ENCODE measurements at places on chromosomes 6 and 20.

GRCh38 chr6:121873595-121873994 lies 438.1 kb downstream of the GJA1 start:
- DNase-seq, result no peak

DNA sequence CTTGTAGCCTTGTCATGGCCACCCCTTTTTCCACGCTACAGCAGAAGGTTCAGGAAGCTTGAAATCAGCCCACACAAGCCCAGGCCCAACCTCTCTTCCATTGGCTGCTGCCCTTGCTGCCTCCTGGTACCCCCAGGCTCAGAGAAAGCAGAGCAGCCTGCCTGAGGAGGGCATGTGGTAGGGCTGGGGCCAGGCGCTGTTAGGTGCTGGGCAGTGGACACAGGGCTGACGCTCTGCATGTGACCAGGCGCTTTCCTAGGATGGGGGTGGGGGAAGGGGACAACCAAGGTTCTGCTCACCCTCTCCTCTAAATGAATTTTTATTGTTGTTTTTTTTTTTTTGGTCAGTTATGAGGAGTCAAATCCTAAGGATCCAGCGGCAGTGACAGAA lies 36.3 kb upstream of the ID1 start:
- DNase-seq, result no peak

DNA sequence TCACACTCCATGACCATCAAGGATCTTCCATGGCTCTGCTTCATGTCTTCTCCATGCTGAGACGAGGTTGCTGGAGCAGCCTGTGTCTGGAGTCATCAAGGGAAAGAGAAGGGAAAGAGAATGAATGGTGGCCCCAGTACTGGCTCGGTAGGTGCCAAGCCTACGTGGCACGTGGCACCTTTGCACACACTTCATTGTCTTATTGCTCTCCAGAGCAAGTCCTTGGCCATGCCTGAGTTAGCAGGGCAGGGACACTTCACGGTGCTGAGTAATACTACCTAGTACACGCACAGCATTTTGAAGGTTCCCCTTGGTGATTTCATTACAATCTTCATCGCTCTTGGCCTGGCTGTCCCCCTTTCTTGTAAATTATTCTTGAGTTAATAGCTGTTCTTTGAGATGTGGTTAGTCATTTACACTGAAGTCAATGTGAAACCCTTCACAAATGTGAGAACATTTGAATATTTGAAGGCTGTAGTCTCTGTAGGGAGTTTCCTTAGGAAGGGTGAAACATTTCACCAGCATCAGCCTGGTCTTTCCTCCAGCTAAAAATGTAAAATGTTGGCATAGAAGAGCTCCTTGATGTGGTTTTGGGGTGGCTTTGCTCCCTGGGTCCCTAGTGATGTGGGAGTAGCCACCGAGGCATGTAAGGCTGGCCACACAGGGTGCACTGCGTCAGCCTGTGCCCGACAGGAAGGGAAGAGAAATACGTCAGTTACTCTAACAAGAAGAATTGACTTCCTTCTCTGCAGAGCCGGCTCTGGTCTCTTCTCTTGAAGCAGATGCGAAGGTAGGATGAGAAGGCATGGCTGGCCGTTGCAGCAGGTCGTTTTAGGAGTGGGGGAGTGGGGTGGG lies at the start of gene SYTL3:
Gene SYTL3 (plus strand): TSS at position 766 of the 855 bp plus-strand sequence. CDS start 13,215 bp downstream, outside the sequence.
- no peak for DNase-seq

DNA sequence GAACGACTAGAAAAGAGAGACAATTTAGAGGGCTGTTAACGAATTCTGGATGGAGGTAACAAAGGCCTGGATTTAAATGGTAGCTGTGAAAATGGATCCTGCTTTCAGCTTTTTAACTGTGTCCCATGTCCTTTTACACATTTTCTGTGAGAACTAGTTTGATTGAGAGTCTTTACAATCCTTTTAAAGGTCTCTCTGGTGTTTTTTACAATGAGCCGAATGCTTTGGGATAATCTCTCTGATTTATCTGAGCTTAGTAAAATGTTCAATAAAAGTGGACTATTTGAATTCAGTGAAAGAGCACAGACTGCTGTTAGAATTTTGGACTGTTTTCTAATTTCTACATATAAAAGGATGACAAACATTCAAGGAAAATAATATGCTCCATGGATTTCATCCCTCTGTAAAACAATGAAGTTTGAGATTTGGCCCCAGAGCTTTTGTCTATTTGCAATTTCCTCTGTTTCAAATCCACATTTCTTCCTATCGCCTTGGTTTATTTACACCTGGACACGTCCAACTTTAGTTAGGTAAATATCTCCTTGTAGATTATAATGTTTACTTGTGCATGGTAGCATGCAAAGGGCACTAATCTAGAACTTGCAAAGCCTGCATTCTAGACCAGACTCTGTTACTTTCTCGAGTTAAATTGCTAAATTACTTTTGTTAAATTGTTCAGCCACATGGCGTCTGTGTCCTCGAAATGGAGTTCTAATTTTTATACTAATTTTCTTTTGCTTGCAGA lies 871.0 kb upstream of the CITED2 start:
- DNase-seq, result no peak

DNA sequence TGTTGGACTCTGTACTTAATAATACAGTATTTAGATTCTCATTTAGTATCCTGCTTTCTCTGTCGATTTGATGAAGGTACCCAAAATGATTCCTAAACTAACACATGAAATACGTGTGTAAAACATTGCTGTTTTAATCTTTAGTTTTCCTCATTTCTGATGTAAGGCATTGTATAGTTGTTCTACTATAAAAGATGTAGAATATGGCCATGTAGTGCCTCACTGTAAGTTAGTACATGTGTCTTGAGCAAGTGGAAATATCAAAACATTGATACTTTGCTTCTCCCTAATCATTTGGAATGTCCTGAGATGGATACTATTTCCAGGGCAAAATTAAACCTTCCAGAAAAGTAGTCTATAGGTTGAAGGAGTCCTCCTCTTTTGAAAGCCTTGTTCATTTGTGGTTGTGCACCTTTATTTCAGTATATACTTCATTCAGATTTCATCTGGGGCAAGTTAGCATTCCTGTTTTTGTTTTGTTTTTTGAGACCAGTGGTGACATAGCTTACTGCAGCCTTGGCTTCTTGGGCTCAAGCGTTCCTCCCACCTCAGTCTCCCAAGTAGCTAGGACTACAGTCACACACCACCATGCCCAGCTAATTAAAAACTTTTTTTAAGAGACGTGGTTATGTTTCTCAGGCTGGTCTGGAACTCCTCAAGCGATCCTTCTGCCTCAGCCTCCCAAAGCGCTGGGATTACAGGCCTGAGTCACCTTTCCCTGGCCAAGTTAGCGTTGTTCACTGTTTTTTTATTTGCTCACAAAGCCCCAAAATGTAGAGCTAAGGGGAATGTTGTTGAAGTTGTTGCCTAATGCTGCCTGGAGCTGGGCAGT lies 11.6 kb downstream of the SRSF3 start:
- DNase-seq, result no peak

DNA sequence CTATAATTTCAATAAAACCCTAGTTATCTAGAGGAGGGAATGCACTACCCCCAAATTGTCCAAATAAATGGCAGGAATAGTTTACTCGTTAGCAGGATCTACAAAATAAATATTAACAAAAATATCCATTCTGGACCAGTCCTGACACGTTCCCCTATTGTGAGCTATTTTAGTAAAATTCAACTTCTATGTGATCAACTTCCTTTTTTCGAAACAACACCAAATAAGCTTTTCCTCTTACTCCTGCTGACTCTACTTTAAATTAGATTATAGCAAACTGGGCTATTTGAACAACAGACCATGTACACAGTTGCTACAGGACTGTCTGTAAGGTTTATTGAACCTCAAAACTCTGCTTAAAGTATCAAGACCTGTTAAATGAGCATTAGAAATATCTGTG lies 154.3 kb downstream of the IPCEF1 start:
- no peak for DNase-seq

- no peak for DNase-seq
Observed at GRCh38 chr6:118892355-118892991, 1.5 kb upstream of the ASF1A start.

- DNase-seq, result no peak
Observed at GRCh38 chr6:63517221-63517620, 55.1 kb upstream of the LOC128125822 start.

DNA sequence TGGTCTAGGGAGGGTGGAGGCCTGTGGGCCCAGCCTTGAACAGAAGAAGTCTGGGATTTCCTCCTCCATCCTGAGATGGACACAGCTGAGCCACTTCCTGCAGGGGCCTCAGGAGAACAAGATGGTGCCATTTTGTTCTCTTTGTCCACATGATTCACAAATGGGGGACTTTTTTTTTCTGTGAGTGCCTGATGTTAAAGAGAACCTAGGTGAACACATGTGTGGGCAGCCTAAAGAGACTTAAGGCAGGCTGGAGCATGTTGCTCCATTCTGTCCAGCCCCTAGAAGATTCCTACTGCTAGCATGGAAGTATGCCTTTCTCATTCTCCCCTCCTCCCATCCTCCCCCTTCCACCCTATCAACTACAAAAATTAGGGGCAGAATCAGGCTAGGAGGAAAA lies 49.3 kb upstream of the KIF16B start:
- no peak for DNase-seq

GRCh38 chr6:3455569-3456394 lies 1.1 kb downstream of the SLC22A23 start:
- DNase-seq, result no peak

GRCh38 chr6:114049367-114049966 lies 78.5 kb upstream of the HDAC2 start:
- no peak for DNase-seq

GRCh38 chr20:19867074-19867473 lies 109.0 kb downstream of the RIN2 start:
- no peak for DNase-seq

DNA sequence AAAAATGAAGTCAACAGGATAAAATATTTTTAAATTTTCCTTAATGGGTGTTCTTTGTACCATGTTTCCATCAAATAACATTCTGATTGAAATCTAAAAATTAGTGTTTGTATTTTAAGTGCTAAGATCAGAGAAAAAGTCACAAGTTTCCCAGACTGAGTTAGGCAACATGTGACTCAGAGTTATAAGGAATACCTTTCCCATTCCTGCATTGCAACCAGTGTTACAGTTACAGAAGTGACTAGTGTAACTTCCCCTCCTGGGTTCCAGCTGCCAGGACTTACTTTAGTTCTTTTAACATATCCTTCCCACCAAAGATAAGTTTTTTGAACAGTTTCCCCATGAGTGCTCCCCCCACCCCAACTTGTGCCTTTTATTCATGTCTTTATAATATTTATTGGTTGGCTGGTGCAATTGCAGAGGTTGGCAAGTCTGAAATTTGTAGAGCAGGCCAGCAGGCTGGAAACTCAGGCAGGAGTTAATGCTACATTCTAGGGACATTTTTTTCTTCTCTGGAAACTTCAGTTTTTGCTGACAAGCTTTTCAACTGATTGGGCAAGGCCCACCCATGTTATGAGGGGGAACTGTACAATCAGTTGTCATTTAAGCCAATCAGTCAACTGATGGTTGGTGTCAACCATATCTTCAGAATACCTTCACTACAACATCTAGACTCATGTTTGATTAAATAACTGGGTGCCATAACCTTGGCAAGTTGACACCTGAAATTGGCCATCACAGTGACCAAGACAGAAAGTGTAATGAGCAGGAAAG lies 22.9 kb upstream of the ESR1 start:
- DNase-seq, result no peak

- DNase-seq, result no peak
Observed at GRCh38 chr6:121759370-121759769, 323.9 kb downstream of the GJA1 start.

DNA sequence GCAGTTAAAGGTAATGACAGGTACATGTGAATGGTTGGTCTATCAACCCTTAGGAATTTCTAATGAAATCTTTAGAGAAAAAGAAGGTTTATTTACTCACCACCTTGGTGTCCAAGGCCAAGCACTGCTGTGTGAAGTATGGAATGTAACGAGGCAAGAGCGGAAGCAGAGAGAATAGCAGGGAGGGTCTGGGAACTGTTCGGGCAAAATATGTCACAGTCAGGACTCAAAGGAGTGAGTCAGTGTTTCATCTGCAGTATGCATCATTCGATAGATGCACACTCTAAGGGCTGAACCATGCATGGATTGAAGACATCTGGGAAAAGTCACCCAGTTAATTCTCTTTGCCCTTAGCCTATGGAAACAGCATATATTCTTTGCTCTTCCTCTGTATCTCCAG lies 33.2 kb downstream of the ADGRF5 start:
- DNase-seq, result no peak

DNA sequence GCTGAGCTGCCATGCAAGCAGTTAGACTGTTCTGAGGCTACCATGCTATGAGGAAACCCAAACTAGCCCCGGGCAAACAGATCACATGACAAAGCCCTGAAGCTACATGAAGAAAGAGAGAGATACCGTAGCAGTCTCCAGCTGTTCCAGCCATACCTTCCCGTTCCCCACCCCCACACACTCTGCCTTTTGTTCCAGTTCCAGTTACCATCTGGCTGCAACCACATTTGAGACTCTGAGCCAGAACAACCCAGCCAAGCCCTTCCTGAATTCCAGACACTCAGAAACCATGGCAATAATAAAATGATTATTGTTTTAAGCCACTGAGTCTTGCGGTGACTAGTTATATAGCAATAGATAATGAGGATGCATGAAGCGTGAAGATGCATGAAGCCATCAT lies 28.3 kb downstream of the RIN2 start:
- DNase-seq, result peak; percentile 69
